Lung (tissue), 17 donors: ENCODE measurements at places on chromosomes 11 and 22. TPM values are rescaled to one million over a fixed set of nuclear protein-coding genes. Genes with fewer than 3 reads are reported as not detected.

GRCh38 chr11:78535027-78535426, 39.6 kb downstream of the NARS2 start:
- no peak for DNase-seq

DNA sequence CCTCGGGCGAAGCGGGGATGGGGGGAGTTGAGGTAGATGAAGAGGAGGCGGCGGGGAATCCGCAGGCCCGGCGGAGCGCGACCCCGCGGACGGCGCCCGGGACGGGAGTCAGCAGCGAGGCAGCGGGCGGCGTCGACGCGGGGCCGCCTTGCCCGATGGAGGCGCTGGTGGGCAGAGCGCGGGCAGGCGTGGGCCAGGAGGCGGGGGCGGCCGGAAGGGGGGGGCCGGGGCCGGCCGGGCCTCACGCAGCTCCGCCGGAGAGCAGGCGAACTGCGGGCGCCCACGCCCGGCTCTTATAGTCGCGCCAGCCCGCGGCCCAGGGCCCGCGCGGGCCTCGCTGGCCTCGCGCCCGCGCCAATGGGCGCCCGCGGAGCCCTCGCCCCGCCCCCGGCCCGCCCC, at the start of gene IGF2:
TSS of gene IGF2 (minus strand) at position 267 of the 399 bp plus-strand sequence. CDS start 3,866 bp downstream, outside the sequence.
- DNase-seq, result peak; percentile 65

DNA sequence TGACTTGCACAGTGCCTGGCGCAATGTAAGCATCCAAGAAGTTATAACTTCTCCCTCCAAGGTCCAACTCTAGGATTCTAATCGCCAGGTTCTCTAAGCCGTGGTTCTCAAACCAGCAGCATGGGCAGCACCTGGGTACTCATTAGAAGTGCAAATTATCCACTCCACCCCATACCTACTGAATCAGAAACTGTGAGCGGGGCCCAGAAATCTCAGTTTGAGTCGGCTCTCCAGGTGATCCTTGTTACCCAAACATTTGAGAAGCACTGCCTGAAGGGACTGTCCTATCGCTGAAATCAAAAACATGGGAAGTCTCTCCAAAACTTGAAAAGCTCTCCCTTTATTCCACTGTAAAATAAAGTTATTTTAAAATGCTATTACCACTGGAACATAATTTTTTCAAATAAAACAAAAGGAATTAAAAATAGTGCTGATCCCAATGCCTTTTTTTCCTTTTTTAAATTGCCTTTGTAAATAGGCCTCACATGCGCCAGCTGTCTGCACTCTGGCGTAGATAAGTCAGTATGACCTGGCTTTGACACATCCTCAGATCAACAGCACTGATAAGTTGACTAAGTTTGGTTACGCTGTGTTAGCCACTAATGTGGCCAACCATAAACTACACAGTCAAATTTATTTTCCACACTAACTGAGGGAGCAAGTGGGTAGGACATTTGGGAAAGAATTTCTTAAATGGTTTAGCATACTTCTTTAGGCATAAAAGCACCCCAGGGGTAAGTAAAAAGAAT, 8.4 kb upstream of the CTR9 start:
- no peak for DNase-seq

DNA sequence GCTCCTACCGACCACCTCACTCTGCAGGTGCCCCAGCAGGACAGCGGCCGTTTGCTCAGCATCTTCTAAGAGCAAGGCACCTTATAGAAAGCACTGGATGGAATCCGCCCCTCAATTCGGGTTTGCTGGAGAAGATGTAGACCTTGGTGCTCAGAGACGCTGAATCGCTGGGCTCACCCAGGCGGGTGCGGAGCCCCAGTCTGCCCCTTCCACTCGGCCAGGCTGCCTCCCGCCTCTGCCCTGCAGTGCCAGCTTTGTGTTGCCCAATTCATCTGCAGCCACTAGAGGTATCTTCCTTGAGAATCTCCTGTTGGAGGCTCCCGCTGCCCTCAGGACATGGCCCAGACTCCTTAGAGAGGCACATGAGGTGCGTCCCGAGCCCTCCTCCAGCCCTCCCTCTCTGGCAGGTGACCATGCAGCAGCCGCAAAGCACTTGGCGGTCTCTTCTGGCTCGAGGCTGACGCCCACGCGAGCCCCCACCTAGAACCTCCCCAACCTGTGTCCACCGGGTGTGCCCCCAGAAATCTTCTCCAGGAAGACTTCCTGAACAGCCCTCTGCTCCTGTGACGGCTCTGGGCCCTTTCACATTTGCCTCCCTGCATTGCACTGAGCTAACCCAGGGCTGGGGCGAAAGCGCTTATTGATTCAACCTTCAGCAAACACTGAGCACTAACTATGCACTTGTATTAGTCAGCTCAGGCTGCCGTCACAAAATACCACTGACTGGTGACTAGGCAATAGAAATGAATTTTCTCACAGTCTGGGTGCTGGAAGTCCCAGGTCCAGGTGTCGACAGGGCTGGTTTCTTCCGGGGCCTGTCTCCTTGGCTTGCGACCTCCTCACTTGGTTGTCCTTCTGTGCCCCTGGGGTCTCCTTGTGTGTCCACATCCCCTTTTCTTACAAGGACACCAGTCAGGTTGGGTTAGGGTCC, 117.5 kb downstream of the WNT7B start:
- DNase-seq, result peak; percentile 46

The CHADL gene
- total RNA-seq, result 3.8 TPM

The FAM227A gene
- 9.9 TPM for total RNA-seq

- DNase-seq, result no peak
Observed at GRCh38 chr11:95699631-95700470, 89.7 kb downstream of the FAM76B start.

DNA sequence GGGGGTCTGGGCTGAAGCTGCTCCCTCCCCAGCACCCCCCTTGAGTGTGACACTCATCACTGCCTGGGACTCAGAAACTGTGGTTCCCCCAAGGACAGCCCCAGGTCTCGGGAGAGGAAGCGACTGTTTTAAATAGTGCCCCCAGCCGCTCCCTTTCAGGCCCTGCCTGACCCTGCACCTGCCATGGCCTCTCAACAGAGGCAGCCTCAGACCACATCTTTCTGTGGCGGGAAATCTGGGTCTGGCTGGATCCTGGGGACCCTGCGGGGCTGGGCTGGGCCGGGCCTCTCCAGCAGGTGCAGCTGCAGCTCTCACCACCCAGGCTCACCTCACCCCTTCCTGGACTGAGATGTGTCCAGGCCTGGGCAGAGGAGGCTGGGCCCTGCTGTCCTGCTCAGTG, 3.7 kb upstream of the IGLL1 start:
- DNase-seq, result no peak

DNA sequence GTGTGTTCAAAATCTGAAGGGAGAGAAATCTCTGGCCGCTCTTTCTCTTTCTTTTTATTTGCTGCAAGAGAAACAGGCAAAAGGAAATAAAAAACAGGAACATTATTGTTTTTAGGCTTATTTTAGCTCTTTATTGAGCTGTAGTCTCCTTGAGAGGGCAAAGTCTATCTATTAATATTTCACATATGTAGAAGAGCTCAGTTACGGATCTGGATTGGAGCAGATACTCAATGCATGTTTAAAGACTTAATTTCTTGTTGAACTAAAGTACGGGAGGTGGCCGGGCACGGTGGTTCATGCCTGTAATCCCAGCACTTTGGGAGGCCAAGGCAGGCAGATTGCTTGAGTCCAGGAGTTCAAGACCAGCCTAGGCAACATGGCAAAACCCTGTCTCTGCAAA, 78.4 kb upstream of the GDPD4 start:
- DNase-seq, result no peak

DNA sequence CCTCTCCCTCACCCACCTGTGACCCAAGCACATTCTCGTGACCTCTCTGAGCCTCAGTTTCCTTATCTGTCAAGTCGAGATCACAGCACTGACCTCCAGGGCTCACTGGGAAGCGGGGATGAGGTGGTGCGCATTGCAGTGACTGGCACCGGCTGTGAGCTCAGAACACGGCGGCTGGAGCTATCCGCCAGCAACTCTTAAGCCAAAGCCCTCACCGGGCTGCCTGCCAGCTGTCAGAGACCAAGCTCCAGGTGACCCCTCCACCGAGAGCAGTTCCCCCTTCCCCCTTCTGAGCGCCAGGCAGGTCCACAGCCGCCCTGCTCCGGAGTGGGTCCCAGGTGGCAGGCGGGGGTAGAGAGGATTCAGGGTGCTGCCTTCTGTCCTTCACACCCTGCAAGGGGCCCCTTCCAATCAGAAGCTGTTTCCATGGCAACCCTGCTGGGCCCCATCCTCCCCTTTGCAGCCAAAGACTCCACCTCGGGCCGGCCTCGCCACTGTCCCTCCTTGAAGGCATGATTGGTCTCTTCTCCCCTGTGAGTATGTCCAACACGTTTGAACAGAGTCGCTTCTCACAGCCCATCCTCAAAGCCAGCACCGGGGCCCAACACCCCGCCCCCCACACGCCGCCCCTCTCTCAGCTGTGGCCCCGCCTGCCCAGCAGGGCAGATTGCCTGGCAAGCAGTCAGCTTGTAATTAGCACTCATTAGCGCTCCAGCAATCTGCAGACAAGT, 98.7 kb downstream of the WNT7B start:
- DNase-seq, result peak; percentile 45
